Activated naive CD8-positive, alpha-beta T cell treated with anti-CD3 and anti-CD28 coated beads, Interleukin-2, amount 50 U/mL, for 24 hours (primary cell): ENCODE measurements at places on chromosomes 2 and 18.

- DNase-seq = no peak
These were observed 75.8 kb upstream of the TCF7L1 start for GRCh38 chr2:85057226-85057962.

DNA sequence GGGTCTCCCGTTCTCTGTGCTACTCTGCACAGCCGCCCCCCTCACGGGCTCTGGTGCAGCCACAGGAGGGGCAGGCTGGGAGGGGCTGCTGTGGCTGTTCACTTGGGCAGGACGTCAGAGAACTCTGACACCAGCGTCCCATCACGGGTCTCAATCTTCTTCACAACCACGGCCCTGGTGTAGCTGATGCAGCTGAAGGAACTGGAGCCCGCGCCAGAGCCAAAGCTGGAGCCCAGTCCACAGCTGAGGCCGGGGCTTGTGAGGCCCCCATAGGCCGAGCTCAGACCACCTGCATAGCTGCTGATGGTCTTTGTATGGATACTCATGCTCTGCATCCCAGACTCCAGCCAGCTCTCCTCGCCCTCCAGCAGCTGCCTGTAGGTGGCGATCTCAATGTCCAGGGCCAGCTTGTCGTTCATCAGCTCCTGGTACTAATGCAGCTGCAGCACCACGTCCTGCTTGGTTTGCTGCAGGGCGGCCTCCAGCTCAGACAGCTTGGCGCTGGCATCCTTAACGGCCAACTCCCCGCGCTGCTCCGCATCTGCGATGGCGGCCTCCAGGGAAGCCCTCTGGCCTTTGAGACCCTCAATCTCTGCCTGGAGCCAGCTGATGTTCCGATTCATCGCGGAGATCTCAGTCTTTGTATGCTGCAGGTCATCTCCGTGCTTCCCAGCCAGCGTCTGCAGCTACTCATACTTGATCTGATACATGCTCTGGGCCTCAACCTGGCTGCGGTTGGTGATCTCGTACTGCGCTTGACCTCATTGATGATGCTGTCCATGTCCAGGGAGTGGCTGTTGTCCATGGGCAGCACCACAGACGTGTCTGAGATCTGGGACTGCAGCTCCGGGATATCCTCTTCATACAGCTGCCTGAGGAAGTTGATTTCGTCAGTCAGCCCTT is 7.4 kb upstream of the DUSP19 start:
- DNase-seq = no peak

DNA sequence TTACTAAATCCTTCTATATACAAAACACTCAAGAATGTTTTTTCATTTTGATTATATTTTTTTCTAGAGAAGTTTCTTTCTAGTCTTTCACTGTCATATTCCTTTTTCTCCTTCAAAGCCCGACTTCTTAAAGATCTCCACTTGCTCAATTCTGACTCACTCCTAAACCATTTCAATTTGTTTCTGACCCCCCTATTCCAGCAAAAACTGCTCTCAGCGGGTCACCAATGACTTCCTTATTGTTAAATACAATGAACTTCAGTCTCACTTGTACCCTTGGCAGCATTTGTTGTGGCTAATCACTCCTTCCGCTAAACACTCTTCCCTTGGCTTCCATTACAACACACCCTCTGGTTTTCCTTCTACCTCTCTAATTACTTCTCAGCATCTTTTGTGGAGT is 111.1 kb upstream of the RBBP8 start:
- no peak for DNase-seq

DNA sequence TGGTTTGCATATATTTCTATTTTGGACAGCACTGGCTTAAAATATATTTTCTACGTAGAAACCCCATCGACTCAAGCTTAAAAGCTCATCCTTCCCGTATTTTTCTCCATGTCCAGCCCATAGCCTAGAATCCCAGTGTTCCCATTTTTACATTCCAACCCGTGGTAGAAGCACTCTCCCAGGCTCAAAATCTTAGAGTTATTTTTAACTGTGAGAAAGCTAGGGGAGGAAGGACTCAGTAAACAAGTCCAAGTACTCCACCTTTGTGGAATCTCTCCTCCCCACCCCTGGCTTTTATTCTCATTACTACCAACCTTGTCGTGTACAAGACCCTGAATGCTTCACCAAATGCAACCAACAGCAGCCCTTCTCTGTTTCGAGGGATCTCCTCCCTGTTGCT is 69.8 kb downstream of the KLF7 start:
- no peak for DNase-seq

DNA sequence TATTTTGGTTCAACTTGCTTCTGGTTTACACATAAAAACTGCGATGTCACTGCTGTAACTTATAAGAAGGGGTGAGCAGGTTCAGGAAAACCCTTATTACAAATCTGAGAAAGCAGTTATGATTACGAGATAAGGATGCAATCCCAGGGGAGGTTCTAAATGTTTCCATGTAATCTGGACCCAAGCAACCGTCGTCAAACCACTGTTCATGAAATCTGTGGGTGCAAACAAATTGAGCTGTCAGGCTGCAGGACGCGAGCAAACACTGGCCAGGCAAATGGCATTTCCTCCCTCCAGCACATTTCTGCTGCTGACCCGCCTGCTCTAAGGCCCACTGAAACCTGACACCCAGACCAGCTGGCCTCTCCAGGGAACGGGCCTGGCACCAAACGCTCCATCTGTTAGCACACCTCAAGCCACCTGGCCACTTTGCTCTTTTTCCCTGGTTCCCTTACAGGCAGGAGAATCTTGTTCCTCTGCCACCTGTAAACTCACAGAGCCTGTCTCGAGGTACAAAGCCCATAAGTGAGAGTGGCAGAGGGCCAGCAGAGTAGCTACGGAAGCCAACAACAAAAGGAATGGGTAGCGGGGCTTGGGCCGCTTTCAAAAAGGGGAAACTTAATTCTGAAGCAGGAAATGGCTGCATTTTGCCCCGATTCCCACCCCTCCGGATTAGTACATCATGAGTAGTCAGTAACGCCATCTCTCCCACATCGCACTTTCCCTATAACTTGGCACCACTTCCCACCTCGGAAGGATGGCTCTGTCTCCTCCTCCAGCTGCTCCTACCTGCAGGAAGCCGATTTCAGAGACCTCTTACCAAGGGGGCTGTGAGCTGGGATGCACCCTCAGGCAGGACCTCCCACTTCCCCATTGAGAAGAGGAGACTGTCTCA is 26.5 kb downstream of the CRACDL start:
- no peak for DNase-seq

DNA sequence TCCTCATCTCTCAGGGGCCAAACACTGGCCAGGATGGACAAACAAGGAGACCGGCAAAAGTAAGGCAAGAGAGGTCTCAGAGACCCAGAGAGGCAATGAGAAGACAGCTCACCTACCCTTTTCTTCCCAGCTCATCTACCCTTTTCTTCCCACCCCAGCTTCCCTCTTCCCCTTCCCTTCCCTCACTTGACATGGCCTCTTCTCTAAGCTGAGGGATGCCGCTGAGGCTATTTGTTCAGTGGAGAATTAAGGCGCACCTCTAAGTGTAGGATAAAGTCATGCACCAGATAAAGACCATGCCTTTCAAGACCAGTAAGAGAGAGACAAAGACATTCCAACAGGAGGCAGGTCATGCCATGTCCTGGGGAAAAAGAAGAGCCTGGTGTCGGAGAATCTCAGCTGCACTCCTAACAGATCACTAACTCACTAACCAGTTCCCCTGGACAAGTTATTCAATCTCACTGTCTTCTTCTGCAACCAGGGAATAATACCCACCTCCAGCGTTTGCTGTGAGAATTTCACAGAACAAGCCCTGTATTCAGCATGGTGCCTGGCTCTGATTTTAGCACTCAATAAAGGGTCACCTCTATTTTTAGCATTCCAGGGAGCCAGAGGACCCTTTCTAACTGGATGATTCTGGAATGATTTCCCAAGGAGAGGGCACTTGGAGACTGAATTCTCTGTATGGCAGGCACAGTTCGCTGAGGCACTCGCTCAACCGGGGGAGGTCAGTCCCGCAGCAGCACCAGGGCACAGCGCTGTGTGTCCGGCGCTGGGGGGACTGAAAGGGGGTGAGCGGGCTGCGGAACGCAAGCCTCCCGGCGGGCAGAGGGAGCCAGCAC is 3.0 kb upstream of the FOSL2 start:
- DNase-seq = no peak

DNA sequence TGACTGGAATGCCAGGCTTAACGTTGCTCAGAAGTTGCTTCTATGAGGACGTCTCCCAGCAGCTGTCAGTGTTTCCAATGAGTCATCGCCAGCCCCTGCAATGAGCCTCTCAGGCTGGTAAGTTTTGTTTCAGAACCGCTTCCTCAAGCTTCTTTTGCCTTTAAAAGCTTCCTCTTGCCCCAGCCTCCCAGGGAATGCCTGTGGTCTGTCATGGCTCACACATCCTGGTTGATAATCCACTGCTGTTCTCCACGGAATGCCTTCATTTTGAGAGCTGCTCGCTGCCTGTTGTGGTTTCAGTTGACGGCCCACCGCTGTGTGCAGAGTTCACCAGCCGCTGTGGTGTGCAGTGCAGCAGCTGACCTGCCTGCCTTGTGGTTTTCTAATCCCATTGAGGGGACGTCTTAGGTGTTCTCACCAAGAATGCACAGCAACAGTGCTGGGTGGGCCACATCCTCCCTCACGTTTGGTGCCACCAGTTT is 96.4 kb downstream of the RTP5 start:
- peak; percentile 76 for DNase-seq

GRCh38 chr2:46720592-46721185 is 194.9 kb downstream of the MCFD2 start:
- no peak for DNase-seq

- no peak for DNase-seq
These were observed 34.8 kb upstream of the TAF1B start for GRCh38 chr2:9808334-9809063.

DNA sequence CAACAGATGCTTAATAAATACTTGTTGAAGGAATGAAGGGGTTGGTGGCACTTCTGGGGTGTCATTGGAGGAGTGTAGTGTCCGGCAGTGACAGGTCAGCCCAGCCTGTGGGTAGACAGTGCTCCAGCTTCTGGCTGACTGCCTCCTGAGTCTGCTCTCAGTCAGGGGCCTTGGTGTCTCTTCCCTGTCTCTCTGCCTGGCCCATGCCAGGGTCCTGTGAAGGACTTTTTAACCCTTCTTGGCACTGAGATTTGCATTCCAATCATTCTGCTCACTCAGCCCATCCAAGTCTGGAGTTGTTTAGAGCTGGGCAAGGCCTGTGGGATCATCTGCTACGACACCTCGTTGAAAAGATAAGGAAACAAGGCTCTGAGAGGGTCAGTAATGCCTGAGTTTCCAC is 1.4 kb upstream of the KCNK3 start:
- DNase-seq = no peak

GRCh38 chr2:18598848-18599484 is 9.6 kb upstream of the NT5C1B start:
- no peak for DNase-seq

DNA sequence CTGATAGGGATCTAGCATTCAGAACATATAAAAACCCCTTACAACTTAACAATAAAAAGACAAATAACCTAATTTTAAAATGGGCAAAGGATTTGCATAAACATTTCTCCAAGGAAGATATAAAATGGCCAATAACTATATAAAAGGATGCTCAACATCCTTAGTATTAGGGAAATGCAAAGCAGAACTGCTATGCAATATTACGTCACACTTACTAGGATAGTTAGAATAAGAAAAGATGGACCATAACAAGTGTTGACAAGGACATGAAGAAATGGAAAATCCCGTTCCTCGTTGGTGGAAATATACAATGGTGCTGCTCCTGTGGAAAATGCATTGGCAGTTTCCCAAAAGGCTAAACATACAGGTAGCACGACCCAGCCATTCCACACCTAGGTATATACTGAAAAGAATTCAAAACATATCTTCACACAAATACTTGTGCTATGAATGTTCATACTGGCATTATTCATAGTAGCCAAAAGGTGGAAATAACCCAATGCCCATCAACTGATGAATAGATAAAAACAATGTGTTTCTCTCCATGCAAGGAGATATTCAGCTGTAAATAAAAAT is 48.2 kb upstream of the REV1 start:
- no peak for DNase-seq

DNA sequence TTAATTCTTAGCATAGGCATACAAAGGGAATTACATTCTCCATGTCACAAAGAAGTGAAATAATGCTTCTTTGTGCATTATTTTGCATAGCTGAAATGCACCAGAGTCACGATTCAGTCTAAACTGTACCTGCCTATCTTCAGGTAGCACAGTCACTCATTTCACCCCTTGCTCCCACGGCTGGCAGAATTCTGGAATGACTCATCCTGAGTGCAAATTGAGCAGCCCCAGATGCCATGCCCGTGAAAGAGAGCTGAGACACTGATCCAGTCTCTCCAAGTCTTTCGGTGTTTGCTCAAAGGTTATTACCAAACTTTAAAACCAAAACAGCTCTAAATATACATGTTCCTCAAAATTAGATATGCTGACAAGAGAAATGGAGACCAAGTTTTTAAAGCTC is 168.3 kb upstream of the POU3F3 start:
- no peak for DNase-seq

GRCh38 chr18:48781163-48781987 is 169.4 kb downstream of the SMAD7 start:
- DNase-seq = no peak

DNA sequence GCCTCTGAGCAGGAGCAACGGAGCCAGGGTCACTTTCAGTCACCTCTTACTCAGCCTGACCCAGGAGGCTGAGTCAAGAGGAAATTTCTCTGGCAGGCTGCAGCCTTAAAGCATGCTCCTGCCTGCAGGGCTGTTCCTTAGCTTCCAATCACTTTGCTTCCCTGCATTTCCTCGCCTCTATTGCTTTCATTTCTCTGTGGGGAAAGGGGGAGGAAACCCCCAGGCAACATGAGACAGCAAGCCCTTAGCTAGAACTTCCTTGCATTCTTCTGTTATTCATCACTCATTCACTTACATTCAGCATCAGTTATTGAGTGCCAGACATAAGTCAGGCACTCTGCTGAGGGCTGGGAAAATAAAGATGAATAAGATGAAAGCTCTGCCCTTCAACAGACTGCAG is 13.0 kb downstream of the XDH start:
- DNase-seq = no peak

DNA sequence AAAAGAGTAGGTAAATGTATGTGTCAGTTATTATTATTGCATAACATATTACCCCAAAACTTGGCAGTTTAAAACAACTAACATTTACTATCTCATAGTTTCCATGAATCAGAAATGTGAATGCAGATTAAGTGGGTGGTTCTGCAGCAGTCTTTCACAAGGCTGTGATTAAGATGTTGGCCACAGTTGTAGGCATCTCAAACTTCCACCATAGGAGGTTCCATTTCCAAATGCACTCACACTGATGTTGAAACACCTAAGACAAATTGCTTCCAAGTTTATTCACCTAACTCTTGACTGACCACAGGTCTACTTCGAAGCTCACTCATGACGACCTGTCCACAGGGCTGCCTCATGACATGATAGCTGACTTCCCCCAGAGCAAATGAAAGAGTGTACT is 360.8 kb downstream of the GRB14 start:
- no peak for DNase-seq
